ENCODE measurements at places on chromosomes 7 and 10.
A peak's percentile ranks its signal among the peaks of the same experiment; 100 is the strongest.

GRCh38 chr7:125149151-125149550, 219.5 kb upstream of the POT1 start:
- DNase-seq: no peak

GRCh38 chr10:47418321-47418720, 34.2 kb upstream of the ZNF488 start:
- no peak for DNase-seq

GRCh38 chr7:112540839-112541577, 60.2 kb downstream of the LSMEM1 start:
- no peak for DNase-seq

- no peak for DNase-seq
Observed at GRCh38 chr7:92603089-92603445, 12.9 kb upstream of the FAM133B start.

GRCh38 chr10:98195120-98195519, 60.7 kb downstream of the R3HCC1L start:
- no peak for DNase-seq

DNA sequence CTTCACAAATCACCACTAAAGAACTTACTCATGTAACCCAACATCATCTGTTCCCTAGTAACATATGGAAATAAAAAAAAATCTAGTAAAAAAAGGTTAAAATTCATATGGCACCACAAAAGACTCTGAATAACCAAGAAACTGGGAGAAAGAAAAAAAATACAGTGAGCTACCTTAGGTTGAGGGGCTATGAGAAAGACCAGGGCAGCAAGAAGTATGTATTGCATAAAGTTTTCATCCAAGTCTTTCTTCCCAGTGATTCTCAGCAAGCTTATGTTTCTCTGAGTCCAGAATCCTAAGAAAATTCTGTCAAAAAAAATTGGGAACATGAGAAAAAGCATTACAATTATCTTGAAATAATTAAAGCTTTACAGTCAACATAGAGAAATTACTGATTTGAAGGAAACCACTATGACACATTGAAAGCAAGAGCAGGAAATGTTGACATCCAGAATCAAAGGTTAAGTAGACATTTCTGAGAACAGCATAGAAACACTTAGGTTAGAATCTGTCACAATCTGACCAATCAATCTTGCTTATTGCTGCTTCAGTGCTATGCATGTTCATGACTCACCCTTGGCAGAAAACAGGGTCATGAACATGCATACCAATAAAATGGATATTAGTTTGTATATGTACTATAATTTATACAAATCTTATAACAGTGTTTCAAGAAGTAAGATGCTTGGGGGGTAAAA, 494.0 kb upstream of the POT1 start:
- no peak for DNase-seq

GRCh38 chr7:56048245-56048644, 3.0 kb downstream of the PSPH start:
- DNase-seq: no peak

- no peak for DNase-seq
Observed at GRCh38 chr7:144391823-144392255, 11.7 kb downstream of the NOBOX start.

GRCh38 chr7:105141068-105141467, 127.1 kb downstream of the KMT2E start:
- DNase-seq: no peak

GRCh38 chr10:131043039-131043691, 268.4 kb downstream of the TCERG1L start:
- no peak for DNase-seq

GRCh38 chr7:72751978-72752377, 76.0 kb downstream of the TYW1B start:
- no peak for DNase-seq

DNA sequence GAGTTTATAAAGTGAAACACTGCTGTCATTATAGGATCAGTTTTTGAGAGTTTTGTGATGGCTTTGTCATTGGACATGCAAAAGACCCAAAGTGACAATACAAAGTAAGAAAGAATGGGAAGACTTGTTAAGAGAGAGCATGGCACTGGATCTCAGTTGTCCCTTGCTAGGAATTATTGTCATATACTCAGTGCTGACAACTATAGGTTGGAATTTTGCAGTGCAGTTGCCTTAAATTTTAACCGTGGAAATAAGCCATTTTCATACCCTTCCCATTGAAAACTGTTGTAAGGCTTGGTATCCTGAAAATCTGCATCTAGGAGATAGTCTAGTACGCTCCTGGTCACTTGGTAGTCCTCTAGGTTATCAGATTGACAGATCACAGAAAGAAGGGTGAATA, 1156.7 kb downstream of the GATA3 start:
- no peak for DNase-seq

DNA sequence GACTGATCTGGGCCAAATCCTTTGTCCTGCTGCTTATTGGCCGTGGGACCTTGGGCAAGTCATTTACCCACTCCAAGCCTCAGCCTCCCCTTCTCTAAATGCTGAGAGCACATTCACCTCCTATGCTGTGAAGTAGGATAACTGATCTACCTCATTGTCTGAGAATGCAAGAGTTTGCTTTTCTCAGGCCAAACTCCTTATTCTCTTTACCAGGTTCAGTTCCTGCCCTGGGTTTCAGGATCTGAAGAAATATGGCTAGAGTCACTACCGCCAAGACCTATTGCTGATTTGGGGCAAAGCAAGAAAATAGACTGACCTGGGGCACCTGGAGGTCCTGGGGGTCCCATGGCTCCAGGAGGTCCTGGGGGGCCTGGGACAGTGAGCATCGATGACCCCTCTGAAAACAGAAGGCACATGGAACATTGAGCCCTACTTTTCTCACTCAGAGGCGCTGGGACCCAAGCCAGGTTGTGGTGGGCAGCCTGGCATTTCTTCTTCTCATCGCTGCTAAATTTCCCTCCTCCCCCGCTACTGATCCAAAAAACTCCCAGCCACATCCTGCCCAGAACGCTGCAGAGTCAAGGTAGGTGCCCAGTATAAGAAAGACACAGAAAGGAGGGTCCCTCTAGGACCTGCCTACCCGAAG, 42.4 kb downstream of the COL17A1 start:
- no peak for DNase-seq

GRCh38 chr10:11541296-11541695, 70.2 kb downstream of the USP6NL start:
- DNase-seq: no peak

DNA sequence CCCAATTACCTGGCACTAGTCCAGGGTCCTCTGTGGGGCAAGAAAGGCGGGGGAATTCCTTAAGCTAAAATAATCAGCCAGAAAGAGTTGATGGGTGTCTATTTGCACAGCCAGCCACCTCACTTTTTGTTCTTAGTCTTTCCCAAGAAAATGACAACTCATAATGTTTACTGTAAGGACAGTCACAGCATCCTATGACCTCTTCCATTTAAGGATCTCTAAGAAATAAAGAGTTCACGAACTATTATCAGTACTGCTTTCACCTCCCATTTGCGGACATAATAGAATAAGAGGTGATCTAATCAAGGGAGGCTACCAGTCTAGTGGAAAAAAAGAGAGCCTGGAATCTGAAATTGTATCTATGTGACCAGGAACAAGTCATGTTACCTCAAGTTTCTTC, 72.4 kb upstream of the LRRC17 start:
- no peak for DNase-seq

DNA sequence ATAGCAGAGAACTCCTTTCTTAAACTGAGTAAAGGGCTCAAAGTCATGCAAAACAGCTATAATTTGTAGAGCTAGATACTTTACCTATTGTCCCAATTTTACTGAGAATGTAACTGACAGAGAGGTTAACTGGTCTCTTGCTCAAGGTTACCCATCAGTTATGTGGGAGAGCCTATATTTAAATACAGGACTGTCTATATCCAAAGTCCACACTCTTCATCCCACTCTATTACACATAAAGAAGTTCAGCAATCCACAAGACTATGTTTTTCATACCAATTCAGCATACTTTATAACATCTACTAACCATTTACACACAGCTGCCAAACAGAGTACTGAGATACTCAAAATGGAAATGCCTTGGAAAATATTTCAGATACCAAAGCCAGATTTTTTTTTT, 100.2 kb downstream of the MICU1 start:
- no peak for DNase-seq

- no peak for DNase-seq
Observed at GRCh38 chr10:73448384-73448783, 15.0 kb upstream of the MSS51 start.

DNA sequence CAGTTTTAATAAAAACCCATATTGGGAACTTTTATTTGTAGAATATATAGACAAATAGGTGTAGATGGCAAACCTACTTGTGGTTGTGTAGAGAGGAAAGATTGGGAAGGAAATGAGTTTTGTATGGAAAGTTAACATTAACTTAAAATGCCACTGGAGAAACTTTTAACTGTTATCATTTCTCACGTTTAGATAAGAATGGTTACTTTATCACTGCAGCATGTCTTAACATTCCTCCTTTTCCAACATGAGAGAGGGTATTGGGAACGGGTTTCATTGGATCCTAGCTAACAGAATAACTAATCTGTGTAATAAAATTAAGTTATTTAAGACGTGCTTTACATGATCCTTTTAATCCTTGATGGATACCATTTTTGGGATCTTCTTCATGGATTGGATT, 1.8 kb downstream of the LUC7L2 start:
- no peak for DNase-seq

- no peak for DNase-seq
Observed at GRCh38 chr10:108374991-108375390, 1210.5 kb upstream of the SORCS1 start.

DNA sequence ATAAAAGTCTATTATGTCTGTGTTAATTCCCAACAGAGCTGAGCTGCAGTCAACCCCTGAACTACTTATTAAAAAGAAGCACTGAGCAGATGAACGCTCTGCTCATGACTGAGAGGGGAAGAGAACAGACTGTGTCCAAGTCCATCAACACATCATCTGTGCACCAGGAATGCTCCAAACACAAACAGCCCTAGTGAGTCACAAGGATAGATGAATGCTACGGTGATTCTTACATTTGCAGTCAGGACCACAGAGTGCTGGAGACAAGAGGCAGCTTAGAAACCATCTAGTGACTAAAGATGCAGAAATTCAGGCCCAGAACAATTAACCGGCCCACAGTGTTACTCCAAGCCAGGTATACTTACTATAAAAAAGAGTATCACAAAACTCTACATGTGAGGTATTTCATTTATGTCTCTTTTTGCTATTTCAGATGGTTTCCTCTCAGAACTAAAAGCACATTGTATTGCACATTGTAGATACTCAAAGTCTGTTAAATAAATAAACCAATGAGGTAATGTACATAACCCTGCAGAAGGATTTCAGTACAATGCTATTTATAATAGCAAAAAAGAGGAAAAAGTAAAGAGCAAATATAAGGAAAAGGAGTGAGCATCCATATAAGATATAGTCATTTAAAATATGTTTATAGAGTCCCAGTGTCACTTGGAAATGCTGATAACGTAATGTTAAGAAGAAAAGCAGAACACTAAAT, 159.2 kb downstream of the KCNMA1 start:
- DNase-seq: no peak

GRCh38 chr7:2799253-2799652, 44.9 kb downstream of the GNA12 start:
- DNase-seq: no peak

DNA sequence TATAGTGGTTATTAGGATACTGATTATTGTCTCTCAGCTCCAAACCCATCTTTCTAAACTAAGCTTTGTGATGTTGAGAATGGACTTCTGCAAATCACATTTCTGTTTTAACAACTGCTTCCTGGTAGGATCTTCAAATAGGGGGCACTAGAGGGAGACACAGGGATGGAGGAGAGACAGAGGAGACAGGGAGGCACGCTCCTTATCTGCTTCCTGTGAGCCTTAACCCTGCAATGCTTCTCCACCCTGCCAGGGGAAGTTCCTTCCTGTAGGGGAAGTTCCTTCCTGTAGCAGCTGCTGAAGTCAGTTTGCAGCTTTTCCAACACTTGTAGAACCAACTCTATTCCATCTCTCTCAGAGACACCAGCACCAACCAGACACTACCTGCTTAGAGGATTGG, 847.2 kb downstream of the CCSER2 start:
- DNase-seq: no peak

GRCh38 chr7:135877805-135878204, 99.4 kb downstream of the MTPN start:
- DNase-seq: peak; percentile 32

DNA sequence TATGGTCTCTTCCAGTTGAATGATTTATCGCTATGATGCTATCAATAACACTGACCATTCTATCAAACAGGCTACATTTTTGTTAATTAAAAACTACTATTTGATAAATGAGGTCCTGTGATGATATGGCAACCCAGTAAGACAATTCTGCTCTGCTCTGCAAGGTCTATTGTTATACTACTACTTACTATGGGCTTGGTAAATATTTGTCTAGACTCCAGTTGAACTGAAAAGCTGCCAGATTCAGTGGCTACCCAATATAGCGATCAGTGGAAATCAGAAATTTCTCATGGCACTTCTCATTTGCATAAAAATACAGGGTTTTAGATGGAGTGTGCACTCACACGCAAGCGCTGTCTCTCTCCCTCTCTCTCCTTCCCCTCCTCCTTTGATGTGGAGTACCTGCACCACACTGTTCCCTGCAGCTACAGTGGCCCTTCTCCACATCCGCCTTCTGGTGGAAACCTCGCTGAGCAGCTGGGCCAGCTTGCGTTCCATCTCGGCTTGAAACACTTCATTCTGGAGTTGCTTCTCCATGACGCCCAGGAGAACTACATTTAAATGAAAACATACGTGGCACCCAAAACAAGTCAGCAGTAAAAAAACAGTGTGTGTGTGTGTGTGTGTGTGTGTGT, 77.9 kb downstream of the KIAA1549 start:
- no peak for DNase-seq

DNA sequence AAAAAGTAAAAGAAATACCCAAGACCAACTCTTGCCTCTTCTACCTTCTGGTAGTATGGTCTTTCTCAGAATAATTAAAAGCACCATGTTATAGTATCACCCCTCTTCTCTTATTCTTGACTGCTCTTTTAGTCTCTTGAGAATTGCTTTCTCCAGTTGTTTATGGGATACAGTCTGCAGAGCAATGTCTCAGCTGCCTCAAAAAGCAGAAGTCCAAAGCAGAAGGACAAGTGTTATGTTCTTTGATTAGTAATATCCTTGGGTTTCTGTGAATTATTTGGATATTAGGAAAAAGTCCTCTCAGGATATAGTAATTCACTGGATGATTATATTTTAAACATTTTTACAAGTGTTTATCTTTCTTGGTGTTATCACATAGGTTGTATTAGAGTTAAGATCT, 7.4 kb downstream of the TAS2R41 start:
- no peak for DNase-seq

DNA sequence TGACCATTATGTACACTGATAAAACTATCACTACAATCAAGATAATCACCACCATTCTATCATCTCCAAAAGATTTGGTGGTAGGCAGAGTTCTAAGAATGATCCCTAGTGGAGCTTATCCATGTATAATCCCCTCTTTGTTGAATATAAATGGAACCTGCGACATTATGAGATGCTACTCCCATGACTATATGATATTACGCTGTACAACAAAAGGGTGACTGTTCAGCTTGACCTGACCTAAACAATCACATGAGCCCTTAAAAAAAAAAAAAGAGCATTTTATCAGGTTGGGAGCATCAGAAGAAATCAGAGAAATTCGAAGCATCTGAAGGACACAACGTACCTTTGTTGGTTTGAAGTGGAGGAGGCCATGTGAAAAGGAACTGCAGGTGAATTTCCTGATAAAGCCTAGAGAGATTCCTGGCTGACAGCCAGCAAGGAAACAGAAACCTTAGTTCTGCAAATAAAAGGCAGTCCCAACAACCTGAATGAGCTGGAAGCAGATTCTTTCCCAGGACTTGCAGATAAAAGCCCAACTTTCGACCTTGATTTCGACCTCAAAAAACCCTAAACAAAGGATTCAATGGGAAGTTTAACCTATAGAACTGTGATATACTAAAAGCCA, 270.7 kb downstream of the ADRA2A start:
- DNase-seq: peak; percentile 7
